ENCODE measurements at places on chromosomes 16 and 17.
A peak's percentile ranks its signal among the peaks of the same experiment; 100 is the strongest.

- DNase-seq, result no peak
Measured at GRCh38 chr17:58991718-58992331, 114.9 kb downstream of the TRIM37 start.

DNA sequence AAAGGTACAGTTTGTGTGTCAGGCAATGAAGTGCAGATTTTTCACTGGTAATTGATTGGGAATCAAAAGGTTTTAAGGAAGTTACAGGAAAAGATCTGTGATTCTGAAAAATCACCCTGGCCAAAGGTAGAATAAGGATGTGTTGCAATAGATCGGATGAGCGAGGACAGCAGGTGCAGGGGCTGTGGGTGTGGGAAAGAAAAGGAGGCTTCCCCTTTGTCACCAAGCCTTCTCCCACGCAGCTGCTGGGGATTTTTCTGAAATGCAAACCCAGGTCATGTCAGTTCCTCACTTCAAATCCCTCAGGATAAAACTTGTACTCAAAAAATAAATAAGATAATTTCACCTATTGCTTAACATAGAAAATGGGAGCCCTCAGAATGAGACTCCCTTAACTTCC lies 47.9 kb upstream of the ARHGAP17 start:
- no peak for DNase-seq

- no peak for DNase-seq
Measured at GRCh38 chr17:74573169-74573568, 5.9 kb upstream of the CD300H start.

- DNase-seq, result no peak
Measured at GRCh38 chr17:75498726-75499213, 16.6 kb downstream of the CASKIN2 start.

GRCh38 chr16:50645563-50646220 lies 35.4 kb downstream of the SNX20 start:
- no peak for DNase-seq

- no peak for DNase-seq
Measured at GRCh38 chr17:29731589-29731929, 108.8 kb upstream of the CORO6 start.

DNA sequence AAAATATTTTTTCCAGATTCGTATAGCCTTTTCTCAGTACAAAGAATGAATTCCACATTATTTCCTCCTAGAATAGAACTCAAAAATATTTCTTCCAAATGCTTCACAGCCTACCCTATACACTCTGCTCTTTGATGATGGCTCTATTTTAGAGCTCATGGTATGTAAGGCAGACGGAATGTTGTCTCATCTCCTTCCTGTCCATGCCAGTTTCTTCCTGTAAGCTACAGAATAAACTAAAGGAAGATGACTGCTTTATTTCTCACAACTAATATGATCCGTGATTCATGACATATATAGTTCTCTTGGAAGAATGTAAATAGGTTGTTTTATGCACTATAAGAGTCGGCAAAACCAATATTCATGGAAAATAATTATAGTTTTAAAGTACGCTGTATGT lies 723.1 kb downstream of the CDH11 start:
- no peak for DNase-seq

DNA sequence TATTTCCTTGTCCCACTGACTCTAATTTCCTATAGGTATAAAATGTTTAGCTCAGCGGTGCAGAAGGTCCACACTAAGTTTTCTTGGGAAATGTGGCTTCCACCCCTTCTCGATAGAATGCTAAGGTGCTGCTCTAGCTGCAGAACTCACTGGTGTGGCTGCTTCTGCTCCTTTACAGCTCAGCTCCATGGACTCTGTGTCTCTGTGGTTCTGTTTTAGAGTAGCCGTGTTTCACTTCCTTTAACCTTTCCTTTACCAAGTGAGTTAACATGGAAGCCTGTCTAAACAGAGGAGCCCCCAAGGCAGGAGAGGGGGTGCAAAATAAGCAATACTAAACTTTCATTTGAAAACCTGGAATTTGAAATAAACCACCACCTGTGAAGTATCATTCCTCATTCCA lies 65.3 kb downstream of the SPECC1 start:
- no peak for DNase-seq

GRCh38 chr16:73049511-73049910 lies 1.6 kb upstream of the ZFHX3 start:
- DNase-seq, result peak; percentile 67

GRCh38 chr16:15857724-15858560 lies 1.1 kb upstream of the MYH11 start:
- DNase-seq, result no peak

DNA sequence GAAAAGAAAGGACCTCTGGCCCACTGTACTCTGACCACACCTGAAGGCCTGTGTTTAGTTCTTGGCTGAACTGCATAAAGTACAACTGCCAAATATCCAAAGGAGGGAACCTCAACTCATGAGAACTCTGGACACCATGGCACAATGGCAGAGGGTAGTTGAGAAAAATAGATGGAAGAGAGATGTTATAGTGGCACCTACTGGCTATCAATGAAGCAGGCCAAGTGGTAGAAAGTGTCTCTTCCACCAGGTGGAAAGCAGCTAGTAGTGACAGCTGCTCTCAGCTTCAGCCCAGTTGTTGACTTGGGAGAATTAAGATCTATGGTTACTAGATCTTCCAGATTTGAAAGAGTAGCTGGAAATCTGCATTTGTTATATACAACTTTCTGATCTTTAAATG lies 3.2 kb downstream of the MED31 start:
- no peak for DNase-seq

GRCh38 chr16:13181432-13181831 lies 280.0 kb downstream of the SHISA9 start:
- DNase-seq, result no peak

DNA sequence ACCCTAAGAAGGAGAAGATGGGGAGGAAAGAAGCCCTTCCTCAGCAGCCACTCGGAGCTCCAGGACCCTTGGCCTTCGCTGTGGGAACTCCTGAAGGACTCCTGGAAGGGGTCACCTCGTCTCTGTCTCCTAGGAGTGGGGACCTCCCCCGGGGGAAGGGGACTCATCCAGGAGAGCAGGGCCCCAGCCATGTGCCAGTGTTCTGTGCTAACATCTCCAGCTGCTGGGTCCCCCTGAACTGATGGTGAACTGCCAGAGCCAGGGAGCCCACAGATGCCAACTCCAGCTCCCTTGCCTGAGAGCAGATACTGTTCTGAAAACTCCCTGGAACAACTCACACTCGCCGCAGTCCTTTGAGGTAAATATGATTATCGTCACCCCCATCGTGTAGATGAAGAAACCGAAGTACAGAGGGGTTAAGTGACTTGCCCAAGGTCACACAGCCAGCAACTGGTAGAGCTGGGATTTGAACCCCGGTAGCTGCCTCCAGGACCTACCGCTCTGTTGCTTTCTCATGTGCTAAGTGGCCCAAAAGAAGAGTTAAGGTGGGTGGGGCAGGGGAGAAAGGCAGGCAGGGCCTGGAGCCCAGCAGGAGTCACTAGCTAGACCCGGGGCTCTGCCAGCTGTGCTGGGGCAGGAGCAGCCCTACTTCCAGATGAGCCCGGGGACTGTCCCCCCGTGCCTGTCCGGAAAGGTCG lies 10.5 kb downstream of the TIMM22 start:
- DNase-seq, result no peak

GRCh38 chr17:917941-918740 lies 61.4 kb downstream of the NXN start:
- no peak for DNase-seq

GRCh38 chr16:31810863-31811262 lies 62.7 kb upstream of the ZNF267 start:
- DNase-seq, result no peak

DNA sequence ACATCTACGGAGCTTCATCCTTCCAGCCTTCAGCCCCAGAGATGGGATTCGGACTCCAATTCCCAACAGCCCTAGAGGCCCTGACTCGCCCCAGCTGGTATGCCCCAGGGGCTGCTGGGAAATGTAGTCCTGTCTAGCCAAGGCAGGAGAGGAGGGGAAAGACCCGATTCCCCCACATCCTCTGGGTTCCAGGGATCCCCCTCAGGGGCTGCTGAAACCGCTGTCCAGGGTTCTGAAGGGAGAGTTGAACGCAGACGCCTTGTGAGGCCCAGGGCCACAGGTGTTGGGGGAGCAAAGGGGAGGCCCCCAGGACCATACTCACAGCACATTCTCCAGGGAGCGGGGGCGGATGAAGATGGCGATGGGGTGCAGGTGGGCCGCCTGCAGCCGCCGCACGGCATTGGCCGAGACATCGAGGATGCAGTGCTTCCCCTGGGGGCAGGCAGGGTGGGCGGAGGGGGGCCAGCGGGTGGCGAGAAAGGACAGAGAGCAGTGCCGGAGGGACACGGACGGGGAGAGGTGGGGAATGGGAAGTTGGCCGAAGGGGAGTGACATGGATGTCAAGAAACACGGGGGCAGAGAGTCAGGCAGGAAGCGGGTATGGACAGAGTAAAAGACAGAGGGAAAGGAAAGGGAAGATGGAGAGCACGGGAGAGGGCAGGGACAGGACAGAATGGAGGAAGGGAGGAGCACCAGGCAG lies 12.6 kb upstream of the ASGR1 start:
- DNase-seq, result peak; percentile 7
